ENCODE measurements at places on chromosomes 5 and 9.

GRCh38 chr5:160660132-160660531 is 191.9 kb downstream of the ATP10B start:
- no peak for DNase-seq

DNA sequence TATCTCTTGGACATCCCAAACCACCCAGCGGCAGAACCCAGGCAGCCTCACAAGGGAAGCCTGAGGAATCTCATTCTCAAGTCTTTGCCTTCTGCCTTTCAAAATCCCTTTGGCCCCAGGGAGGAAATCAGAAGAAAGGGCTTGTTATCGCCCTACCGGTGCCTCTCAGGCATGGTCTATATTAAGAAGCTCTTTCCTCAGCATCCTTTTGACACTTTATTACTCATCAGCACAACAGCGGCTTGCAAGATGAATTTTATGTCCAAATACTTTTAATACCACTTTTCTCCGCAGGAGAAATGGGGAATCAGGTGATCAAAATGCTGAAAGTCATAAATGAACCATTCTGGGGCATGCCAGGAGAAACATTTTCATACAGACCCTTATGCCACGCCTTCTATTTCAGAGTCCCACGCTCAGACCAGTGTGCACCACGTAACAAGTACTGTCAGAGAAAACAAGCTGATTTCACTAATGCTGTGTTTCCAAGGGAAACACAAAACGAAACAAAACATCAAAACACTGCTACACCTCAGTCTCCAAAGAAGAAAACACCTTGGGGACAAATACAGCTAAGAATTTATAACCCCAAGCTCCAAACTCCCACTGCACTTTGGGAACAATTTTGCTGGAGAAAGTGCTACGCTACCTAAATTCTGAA is 30.0 kb downstream of the RAPGEF1 start:
- peak; percentile 68 for DNase-seq

GRCh38 chr9:108913391-108913790 is 20.5 kb downstream of the ELP1 start:
- DNase-seq: peak; percentile 18

DNA sequence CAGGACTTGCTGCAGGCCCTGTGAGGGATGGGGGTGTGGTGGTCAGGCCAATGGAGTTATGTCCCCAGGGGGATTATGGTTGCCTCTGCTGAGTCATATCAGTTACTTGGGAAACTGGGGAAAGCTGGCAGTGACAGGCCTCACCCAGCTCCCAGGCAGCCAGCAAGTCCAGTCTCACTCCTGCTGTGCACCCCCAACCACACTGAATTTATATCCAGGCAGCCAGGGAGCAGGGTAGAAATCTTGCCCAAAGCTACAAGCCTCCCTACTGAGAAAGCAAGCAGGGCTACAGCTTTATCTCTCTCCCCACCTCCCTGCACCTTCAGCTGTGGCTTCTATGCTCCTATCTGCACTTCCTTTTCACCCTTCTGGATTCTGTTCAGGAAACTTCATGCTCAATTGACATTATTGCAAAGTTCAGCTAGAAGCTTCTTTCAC is 2076.0 kb upstream of the CDH9 start:
- no peak for DNase-seq

DNA sequence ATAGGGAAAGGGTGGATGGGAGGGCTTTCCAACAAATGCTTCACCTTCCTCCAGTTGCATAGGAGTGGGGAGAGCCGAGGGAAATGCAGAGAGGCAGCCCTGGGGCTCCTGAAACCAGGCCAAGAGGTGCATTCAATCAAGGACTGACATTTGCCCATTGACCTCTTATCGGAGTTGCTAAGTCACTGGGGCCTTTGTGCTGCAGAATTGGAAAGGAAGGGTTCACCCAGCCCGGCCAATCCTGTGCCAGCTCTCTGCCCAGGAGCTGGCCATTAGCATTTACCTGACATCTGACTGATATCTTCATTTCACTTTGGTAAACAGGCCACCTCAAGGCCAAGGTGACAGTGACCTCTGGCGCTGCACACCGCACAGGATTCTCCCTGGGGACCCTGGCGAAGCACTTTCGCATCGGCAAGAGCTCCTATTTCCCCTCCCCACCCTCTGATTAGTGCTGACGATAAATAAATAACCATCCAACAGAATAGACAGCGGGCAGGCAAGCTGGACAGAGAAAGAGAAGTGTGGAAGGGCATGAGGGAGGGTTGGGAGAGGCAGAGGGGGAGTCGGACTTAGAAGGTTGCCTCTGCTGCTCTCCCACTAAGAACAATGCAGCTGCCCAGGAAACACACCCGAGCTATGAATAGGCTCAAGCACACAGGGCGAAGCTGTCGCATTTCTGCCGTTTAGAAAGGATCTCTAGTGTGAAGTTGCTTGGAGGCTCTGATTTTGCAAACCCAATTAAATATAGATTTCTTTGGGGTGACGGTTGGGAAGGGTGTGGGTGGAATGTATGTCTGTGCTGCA is 57.0 kb upstream of the BOD1 start:
- no peak for DNase-seq

DNA sequence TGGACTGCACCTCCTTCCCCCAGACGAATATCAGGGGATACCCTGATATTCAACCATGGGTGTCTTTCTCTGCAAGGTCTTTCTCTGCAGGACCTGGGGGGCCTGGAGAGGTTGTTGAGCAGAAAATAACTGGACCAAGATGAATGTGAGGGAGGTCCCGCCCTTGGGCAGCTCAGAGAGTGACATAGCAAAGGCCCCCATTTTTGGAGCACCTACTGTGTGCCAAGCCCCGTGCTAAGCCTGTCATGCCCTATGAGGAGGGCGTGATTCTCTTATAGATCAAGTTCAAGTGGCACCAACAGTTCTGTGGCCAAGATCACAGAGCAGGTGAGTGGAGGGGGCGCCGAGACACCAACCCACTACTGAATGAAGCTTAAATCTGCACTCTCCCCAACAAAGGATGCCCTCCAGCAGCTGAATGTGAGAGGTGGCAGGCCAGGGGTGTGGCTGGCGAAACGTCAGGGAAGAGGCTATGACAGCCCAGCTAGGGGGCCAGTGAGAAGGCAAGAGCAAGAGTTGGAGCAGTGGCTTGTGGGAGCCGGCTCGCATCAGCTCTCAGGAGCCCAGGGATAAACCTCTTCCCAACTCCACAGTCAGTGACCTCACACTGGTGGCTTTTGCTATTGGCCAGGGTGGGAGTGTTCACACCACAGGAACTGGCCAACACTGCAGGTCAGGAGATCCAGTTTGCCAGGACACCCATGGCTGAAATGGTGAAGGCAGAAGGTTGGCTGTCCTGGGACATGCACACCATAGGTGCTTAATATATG is 5.3 kb downstream of the SARDH start:
- DNase-seq: no peak

DNA sequence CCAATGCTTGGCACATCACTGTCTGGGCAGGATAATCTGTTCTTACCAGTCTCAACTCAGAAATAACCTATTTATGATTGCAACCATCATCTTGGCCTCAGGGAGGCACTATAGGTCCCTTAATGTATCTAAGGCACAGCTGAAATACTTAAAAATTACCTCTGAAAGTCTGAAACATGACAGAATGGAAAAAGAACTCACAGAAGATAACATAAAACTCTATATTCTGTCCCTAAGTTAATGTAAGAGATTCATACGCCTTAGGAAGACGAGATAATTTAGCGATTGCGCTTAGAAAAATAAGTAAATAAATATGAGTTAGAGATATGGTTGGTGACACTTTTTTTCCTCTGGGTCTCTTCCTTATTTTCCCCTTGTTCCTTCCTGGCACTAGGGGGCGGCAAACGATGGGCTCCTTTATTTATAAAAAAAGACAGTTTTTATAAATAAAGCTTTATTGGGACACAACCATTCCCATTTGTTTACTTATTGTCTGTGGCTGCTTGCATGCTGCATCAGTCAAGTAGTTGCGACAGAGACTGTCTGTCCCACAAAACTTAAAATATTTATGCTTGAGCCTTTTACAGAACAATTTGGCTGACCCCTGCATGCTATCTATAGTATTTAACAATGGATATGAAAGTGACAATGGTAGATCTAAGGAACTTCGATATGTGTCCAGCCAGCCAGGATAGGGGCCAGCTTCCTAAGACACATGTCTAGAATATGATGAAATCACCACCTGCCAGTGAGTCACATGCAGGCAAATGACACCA is 79.6 kb downstream of the PDE4D start:
- DNase-seq: peak; percentile 86

GRCh38 chr9:106920701-106921283 is 57.8 kb downstream of the ZNF462 start:
- DNase-seq: no peak

- peak; percentile 36 for DNase-seq
Measured at GRCh38 chr5:10453545-10453944, 11.9 kb downstream of the ROPN1L start.

DNA sequence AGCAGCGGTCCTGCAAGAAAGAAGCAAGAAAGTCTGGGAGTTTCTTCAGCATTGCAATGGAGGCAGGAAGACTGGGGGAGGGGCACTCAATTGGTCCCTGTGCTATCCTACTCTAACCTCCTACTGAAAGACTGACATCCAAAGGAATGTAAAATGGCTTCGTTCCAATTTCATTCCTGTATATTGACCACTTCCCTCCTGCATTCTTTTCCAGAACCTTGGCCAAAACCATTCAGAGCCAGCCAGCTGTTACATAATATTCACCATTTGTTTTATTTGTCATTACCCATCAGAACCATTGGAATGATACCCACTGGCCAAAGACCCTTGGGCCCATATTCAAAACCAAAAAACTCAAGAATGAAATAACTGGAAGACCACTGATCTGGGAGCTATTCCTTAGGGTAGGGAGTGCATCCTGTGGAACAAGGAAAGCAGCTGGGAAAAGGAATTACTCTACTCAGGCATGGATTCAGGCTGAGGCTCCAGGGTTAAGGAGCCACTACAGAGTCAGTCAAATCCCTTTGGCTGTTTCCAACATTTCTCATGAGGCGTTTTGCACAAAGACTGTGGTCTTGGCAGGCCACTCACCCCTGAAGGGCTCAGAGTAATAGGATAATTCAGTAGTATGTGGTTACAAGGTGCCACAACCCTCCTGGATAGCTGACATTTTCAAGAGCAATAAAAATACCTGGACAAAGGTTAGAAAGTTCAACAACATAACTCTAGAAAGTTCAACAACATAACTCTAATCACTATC is 148.7 kb upstream of the SLC1A3 start:
- peak; percentile 88 for DNase-seq

- no peak for DNase-seq
Measured at GRCh38 chr9:113563826-113564497, 100.4 kb downstream of the RGS3 start.

- DNase-seq: peak; percentile 5
Measured at GRCh38 chr5:170861917-170862766, at the start of gene RANBP17. Gene RANBP17 (plus strand): TSS chr5:170862018.

GRCh38 chr9:75552941-75553340 is 337.5 kb upstream of the PCSK5 start:
- DNase-seq: peak; percentile 32

GRCh38 chr5:150092159-150092787 is 5.9 kb upstream of the CSF1R start:
- no peak for DNase-seq

GRCh38 chr5:148107608-148108007 is 43.8 kb downstream of the SPINK5 start:
- DNase-seq: no peak

GRCh38 chr5:170154297-170154696 is 48.6 kb downstream of the FOXI1 start:
- no peak for DNase-seq

DNA sequence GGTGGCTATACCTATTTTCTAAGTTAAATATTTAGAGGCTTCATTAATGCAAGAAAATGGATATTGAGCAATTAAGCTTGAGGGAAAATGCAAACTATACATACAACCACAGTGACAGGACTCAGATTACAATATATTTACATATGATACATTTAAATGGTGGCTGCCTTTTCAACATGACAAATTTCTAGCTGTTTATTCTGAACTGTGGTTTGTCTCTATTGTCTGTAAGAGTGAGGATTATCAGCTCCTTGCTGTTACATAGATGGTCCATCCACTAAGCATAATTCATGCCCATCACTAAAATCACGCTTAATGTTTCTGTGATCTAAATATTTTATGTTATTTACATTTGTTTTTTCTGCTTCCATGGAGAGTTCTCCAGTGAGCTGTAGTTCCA is 81.1 kb upstream of the SGCD start:
- DNase-seq: no peak

- no peak for DNase-seq
Measured at GRCh38 chr9:133673258-133673655, 37.1 kb downstream of the DBH start.

DNA sequence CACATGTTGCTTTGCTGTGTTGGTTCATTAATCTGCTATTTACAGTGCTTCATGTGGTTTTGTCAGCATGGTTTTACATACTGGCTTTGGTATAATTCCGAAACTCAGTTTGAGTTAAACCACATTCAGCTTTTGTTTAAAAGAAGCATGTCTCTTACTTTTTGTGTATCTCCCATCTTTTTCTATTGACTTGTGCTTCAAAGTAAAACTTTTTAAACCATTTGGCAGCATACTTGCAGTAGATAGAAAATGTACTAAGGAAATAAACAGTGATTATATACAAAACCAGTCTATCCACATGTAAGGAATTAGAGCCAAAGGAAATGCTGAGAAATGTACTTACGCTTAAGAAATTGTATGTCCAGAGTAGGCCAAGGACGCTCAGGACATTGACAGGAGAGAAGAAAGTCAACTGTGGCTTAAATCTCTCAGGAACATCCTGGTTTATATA is 286.9 kb downstream of the ARHGEF28 start:
- no peak for DNase-seq

DNA sequence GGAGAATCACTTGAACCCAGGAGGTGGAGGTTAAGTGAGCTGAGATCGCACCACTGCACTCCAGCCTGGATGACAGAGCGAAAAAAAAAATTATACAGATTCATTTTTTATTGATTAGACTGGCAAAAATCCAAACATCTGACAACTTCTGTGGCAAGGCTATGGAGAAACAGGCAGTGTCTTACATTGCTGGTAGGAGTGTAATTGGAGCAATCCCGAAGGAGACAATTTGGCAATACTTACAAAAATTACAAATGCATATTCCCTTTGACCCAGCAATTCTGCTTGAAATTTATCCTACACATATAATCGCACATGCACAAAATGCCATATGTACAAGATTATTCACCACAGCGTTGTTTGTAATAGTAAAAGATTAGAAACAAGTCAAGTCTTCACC is 86.8 kb downstream of the MAPKAP1 start:
- DNase-seq: no peak

GRCh38 chr5:131747180-131748105 is 49.4 kb downstream of the FNIP1 start:
- peak; percentile 26 for DNase-seq
